ENCODE measurements at places on chromosomes 1 and 21. TPM values are rescaled to one million over a fixed set of nuclear protein-coding genes. Genes with fewer than 3 reads are reported as not detected.

MYCL gene
- 1.6 TPM for total RNA-seq

SELENON gene
- 72.1 TPM for total RNA-seq

BCL2L15 gene
- total RNA-seq, result 0.35 TPM

KIAA0040 gene
- total RNA-seq, result 1.1 TPM

UBL4B gene
- not detected for total RNA-seq

Data from A549 treated with dexamethasone at 1 μM for 4 hours (cell line).